ENCODE measurements at places on chromosomes 5 and 9.

DNA sequence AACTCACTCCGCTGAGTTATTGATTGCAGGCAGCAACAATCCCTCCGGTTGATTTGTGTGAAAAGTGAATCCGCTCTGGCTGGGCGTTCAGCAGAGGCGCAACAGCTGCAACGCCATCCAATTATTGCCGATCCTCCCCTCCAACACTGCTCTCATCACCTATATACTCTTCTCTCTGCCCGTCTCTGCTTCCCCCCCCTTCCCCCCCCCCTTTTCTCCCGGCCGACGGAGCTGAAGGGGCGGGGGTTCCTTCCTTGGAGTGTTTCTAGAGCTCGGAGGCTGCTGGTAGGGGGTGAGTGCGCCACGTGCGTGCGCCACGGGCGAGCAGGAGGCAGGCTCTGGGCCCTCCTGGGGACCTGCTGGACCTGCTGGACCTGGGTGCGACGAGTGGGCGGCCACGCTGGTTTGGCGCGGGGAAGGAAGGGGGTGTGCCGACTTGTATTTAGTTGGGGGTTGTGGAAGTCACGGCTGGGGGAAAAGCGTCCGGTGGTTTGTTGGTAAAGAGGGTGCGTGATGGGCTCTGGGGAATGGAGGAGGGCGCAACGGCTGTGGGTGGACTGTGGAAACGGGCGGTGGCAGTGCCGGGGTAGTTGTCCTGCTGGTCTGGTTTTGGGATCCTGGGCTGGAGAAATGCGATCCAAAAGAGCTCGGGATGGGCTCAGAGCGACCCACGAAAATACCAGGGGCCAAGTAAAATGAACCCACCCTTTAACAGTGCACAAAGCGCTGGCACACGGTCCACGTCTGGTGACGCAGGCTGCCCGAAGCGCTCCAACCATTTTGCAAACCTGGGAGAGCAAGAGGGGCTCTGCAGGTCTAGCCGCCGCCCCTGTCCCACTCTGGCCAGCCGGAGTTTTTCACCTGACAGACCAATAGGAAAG is 6.4 kb upstream of the MEF2C start:
- DNase-seq: no peak

DNA sequence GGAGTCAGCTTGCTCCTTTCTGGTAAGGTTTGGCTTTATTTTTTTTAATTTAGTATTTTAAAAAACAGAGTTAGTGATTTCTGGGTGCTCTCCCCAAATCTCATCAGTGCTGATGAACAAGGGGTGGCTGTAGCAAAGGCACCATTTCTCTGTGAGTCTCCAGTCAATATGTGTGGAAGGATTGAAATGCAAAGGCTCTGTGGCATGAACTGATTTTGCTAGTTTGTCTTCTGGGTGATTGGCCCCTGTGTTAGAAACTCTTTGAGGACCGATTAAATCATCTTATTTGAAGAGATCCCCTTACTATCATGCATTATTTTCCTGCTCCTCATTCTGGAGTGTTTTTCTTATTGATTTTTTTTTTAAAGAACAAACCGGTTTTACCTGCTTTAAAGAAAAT is 596 bp downstream of the TEK start:
- DNase-seq: no peak

GRCh38 chr9:22036866-22037626 is 27.9 kb upstream of the CDKN2B start:
- DNase-seq: no peak

DNA sequence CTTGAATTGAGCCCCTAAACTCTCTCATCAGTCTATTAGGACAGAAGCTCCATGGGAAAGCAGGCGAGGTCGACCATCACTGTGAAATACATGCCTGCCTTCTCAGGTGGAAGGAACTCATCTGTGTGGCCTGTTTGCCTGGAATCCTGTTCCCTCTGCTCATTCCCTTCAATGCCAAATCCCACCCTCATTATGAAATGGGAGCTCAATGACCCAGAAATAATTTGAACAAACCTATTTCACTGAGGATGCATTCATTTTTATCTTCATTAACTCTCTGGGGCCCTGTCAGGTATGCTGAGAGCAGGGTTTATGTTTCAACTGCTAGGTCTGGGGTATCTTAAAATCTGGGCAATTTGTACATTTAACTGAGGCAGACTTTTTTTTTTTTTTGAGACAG is 142.2 kb downstream of the MED27 start:
- DNase-seq: no peak

- DNase-seq: no peak
Observed at GRCh38 chr9:98921732-98922131, 22.0 kb upstream of the COL15A1 start.

DNA sequence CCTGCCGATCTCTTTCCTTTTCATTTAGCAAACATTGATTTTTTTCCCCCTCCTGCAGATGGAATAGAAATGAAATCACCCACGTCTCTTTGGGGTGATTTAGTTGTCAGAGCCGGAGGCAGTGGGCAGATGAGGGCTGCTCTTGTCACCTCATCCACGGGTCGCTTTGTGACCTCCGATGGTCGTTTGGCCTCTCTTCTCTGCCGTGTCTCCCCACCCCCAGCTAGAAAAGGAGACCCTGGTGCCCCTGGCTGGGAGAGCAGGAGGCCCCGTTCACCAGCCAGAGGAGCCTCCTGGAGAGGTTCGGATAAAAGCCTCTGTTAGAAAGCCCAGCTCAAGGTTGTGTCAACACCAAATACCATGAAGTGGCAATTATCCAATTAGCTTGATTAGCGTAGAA is 21.6 kb upstream of the RXRA start:
- DNase-seq: no peak

DNA sequence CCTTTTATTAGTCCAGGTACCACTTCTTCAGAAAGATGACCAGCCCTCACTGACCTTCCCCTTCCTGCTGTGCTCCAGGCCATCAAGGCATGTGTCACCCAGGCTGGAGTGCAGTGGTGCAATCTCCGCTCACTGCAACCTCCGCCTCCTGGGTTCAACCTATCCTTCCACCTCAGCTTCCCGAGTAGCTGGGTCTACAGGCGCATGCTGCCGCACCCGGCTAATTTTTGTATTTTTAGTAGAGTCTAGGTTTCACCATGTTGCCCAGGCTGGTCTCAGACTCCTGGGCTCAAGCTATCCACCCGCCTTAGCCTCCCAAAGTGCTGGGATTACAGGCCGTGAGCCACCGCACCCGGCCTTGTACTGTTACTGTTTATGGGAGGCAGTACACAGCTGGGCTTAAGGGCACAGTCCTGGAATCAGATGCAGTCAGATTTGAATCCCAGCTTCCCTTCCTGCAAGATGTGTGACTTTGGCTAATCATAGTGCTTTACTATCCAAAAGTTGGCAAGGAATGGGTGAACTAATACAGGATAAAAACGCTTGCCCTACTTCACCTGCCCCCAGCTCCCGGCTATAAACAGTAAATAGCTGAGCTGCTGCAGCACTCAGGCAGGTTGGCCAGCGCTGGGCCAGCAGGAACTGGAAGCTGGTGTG is 483 bp upstream of the EIF4EBP3 start:
- DNase-seq: no peak

DNA sequence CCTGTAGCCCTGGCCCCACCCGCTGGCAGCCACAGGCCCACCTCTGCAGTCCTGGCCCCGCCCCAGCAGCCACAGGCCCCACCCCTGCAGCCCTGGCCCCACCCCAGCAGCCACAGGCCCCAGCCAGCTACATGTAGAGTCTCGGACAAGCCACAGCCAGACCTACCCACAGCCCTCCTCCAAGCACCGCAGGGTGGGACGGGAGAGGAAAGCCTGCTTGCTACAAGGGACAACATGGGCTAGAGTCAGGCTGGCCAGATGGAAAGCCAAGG is 49.5 kb upstream of the SARDH start:
- DNase-seq: no peak

- DNase-seq: no peak
Observed at GRCh38 chr9:98318041-98318790, 62.8 kb upstream of the TBC1D2 start.

DNA sequence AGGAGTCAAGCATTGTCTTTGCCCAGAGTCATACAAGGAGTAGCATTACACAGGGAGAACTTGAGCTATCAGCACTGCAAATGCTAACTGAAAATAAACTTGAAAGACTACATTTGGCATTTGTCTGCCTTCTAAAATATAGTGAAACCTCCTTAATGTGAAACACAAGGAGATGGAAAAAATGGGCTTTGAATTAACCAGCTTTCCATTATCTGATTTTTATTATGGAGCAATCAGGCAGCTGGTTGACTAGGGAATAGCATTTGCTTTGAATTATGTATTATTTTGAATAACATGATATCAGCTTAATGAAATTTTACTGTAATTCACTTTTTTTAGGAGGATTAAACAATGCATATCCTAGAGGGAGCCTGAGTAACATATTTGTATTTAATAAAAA is 130.8 kb downstream of the GDNF start:
- no peak for DNase-seq

- DNase-seq: no peak
Observed at GRCh38 chr5:179823937-179824744, 3.4 kb downstream of the SQSTM1 start.

GRCh38 chr5:163569284-163569683 is 63.9 kb downstream of the MAT2B start:
- no peak for DNase-seq

GRCh38 chr9:101586651-101587050 is 8.1 kb downstream of the PPP3R2 start:
- no peak for DNase-seq

- DNase-seq: no peak
Observed at GRCh38 chr9:38697776-38698300, 22.1 kb downstream of the FAM240B start.

DNA sequence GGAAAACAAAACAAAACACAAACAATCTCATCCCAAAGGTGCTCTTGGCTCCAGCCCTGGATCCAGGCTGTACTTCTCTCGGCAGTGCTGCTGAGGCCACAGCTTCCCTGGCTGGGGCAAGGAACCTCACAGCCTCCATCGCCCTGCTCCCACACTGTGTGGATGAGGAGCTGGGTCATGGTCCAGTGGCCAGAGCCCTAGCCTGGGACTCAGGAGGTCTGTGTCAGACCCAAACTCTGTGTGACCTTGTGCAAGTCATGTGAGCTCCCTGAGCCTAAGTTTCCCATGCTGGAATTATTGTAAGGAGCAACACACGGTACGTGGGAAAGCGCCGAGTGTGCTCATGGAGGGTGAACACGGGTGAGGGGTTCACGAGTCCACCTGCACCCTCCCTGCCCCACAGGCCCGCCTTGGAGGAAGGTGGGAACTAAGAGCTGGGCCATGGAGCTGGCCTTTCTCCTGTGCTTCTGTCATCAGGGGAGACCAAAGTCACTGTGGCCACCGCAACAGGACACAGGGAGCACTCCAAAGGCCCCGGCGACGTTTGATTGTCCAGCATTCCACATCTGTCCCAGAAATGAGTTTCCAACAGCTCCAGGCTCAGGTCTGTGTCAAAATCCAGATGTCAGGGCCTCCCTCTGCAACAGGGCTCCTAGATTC is 26.2 kb upstream of the SMU1 start:
- DNase-seq: no peak

DNA sequence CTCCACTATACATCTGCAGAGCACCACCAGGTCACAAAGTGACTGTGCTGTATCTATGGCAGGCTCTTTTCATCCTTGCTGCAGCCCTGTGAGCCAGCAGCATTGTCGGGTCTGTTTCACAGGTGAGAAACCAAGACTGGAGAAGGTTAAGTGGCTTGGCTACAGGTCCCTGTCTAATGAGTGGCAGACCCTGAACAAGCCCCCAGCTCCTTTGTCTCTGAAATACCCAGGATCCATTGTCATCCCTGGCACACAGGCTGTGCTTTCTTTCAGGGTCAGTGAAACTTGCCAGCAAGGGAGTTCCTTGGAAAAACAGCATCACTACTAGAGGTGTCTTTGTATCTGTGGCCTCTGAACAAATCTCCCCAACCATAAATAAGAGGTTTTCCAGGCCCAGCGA is 27.6 kb upstream of the CXCL14 start:
- DNase-seq: no peak

Measured in activated T-cell treated with anti-CD3 and anti-CD28 coated beads for 4 hours (primary cell).